ENCODE measurements at places on chromosomes 16 and 17. TPM values are rescaled to one million over a fixed set of nuclear protein-coding genes. Genes with fewer than 3 reads are reported as not detected.

Gene CSH1
- not detected for total RNA-seq

Gene KRT24
- not detected for total RNA-seq

Gene SMARCE1
- 112 TPM for total RNA-seq

Gene P2RX5
- total RNA-seq = 1.2 TPM

Gene C17orf67
- 0.99 TPM for total RNA-seq

Gene STX1B
- 2.3 TPM for total RNA-seq

Gene KIF2B
- total RNA-seq = not detected

Gene CHST5
- not detected for total RNA-seq

- no peak for DNase-seq
Measured at GRCh38 chr17:63932721-63933120, 590 bp upstream of the CD79B start.

DNA sequence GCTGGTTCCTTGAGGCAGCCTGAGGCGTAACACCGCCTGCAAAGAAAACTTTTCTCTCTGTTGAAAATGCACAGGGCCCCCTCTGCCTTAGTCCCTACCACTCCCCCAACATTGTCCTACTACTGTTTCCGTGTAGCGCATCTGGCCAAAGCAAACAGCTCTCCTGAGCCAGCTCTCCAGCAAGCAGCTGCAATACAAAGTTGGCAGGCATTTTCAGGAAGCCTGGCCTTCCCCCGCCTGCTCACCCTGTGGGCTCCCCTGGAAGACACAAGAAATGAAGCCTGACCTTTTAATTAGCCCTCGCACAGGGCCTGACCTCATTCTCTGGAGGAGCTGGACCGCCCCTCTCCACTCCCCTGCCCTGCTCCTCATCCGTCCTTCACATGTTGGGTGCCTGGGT, 66.7 kb downstream of the SOX9 start:
- peak; percentile 56 for DNase-seq

GRCh38 chr16:81127051-81127450, 30.9 kb upstream of the GCSH start:
- peak; percentile 4 for DNase-seq

DNA sequence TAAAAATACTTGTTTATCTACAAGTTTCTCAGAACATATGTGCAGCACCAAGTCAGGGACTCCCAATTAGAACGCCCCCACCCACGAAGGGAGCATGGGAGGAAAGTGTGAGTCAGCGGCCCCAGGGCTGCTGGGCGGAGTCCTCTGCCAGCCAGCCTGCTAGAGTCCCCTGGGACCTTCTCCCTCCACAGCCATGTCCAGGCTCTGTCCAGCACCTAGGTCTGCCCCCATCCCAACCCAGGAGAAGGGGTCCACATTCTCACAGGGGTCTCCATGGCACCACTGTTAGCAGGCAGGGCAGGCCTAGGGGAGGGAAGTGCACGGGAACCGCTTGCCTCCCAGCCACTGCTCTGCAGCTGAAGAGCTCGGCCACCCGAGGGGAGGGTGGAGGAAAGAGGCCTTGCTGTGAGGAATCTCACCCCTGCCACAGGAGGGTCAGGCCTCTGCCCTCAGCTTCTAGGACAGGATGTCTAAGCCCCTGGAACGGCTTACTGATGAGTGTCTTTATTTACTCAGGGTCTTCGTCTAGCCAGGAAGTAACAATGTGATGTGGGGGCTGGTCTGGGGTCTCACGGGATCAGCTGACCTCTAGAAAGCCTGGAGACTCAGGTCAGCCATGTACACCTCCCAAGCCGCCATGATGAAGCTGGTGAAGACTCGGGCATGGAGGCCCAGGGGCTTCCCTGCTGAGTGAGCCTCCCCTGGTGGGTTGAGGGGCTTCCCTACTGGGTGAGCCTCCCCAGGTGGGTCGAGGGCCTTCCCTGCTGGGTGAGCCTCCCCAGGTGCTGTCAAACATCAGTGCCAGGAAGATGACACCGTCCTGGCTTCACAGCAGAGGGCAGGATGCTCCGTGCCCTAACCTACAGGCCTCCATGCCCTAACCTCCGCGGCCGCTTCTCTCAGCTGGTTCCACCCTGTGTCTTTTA, 190.3 kb downstream of the RBFOX3 start:
- peak; percentile 28 for DNase-seq

GRCh38 chr17:77772461-77772897, 186.0 kb upstream of the TNRC6C start:
- DNase-seq = peak; percentile 50

GRCh38 chr17:14296166-14296910, 4.5 kb upstream of the HS3ST3B1 start:
- DNase-seq = no peak

DNA sequence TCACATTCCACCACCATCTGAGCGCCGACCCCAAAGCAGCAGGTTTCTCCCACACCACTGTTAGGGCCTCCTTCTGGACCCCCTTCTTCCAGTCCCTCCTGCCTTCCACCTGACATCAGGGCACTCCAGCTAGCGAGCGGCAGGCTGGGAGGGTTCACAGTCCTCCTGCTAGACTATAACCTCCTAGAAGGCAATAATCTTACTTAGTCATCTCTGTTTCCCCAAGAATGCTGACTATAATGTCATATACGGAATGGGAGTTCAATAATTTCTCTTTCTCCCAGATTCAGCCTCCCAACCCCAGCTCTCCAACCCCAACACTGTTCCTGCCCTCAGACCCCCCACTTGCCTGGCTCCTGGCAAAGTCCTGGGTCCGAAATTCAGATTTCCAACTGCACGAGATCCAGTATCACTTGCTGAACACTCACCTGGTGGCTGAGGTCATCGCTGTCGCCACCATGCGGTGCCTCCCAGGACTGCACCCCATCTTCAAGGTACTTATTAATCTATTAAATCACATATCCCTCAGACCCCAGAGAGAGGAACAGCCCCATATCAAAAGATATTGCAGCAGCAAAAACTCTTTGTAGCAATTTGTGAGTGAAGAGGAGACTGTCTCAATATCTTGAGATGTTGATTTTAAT, 5.6 kb downstream of the ALOX12 start:
- DNase-seq = peak; percentile 41

DNA sequence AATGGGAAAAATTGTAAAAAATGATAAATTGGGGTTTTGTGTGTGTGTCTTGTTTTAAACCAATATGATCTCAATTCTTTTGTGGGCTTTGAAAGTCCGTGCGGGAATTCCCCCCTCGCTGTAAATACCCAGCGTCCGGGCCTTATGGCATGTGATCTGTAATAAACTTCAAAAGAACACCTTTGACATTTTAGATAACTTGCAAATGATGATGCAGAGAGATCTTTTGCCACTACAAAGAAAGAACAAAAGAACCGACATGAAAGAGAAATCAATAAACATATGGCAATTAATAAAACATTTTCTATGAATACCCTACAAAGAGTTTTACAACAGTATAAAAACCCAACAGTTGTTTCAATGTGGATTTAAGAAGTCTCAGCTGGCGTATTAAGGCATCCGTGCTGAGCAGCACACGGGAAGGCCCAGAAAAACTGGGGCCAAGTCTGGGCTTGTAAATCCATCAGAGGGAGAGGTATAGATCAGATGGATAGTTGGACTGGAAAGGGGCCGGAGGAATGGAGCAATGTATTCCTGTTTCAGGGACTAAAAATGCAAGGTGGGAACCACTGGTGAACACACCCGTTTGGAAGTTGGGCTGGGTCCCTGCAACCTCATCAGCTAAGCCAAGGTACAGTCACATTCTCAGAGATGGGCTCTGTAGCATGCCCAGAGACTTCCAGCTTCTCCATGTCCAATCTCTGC, 115.2 kb downstream of the IRX5 start:
- DNase-seq = no peak

DNA sequence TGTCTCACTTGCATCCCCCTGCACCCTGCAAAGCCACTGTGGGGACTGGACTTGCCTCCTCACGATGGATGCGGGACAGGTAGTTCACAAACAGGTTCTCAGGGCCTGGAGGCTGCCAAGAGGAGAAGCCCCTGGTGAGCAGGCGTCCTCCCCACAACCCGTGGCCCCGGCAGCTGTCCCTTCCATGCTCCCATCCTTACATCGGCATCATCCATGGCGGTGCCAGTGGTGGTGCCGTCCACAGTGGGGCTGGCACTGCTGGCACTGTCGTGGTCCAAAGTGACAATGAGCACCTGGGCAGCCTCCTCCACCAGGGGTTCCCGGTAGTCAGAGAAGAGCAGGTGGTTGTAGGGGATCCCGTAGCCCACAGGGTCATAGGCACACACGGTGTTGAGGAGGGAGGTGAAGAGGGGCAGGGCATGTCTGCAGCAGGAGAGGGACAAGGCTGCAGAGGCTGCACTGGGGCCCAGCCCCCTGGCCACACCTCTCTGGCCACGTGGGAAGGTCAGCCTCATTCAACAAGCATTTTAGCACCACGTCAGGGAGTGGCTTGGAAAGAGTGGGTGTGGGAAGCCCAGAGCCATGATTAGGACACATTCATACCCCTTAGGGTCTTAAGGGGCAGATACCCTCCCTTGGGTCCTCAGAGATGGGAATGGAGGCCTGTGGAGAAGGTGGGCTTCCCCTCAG, 12.6 kb downstream of the HID1 start:
- DNase-seq = peak; percentile 19

- DNase-seq = no peak
Measured at GRCh38 chr16:68283801-68284598, 19.7 kb downstream of the SLC7A6 start.

- DNase-seq = no peak
Measured at GRCh38 chr16:336269-336668, 16.3 kb downstream of the AXIN1 start.

- DNase-seq = no peak
Measured at GRCh38 chr16:9528511-9529079, 437.2 kb downstream of the HAPSTR1 start.

GRCh38 chr16:82990155-82990554, 363.4 kb downstream of the CDH13 start:
- DNase-seq = peak; percentile 68

GRCh38 chr16:11432856-11433395, 87.7 kb downstream of the RMI2 start:
- DNase-seq = no peak

- no peak for DNase-seq
Measured at GRCh38 chr16:67084345-67085028, 25.3 kb upstream of the PHAF1 start.

DNA sequence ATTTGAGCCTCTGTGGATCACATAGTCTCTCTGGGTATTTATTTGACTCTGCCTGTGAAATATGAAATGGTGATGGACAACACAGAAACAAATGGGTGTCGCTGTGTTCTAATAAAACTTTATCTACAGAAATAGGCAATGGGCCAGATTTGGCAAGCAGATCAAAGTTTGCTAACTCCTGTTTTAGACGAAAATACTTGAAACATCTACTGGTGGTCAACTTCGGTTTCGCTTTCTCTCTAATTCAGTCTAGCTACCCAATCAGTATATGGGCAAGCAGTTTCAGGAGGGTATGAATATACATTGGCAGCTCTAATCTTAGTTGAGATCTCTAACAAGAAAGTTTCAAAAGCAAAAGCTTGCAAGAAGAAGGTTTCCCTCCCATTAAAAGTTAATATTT, 60.1 kb upstream of the DYNLRB2 start:
- no peak for DNase-seq

DNA sequence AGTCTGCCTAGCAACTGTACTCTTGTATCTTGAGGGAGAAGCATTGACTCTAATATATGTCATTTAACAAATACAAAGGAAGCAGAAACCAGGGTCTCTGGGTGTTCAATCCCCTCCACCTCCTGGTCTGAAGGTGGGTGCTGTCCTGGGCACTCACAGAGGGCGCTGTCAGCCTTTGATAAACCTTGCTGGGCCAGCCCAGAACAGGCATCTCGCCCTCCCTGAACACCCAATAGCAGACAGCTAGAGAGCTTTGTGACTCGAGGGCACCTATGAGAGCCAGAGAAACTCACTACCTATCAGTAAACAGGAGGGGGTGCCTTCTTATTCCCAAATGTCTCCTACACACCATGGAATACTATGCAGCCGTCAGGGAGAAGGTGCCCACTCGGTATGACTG, 6.4 kb upstream of the PIPOX start:
- no peak for DNase-seq

- DNase-seq = peak; percentile 25
Measured at GRCh38 chr16:85445779-85446222, 167.3 kb upstream of the GSE1 start.

Data from fibroblast of the aortic adventitia (primary cell).